CD4-positive, alpha-beta memory T cell (primary cell): ENCODE measurements at places on chromosomes 6 and 20. TPM values are rescaled to one million over a fixed set of nuclear protein-coding genes. Genes with fewer than 3 reads are reported as not detected.

DNA sequence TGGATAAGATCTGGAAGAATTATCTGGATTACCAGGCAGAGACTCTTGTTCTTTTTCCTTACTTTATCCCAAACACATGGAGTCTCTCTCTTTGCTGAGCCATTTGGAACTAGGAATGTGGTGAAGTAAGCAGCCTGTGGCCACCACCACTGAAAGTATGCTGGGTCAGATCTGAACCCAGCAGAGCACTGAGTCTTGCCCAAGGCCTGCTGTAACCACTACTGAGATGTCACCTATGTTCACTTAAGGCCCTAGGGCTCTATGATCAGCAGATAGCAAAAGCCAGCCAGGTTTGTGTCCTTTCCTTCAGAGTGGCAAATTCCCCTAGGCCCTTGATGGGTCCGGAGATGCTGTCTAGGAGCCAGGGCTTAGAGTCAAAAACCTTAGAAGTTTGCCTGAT, 103.3 kb upstream of the PLN start:
- DNase-seq: no peak

Gene CBLN4
- polyA plus RNA-seq: not detected

- DNase-seq: no peak
Observed at GRCh38 chr6:55713436-55713835, 134.4 kb upstream of the HMGCLL1 start.

Gene ULBP3
- 0.48 TPM for polyA plus RNA-seq

DNA sequence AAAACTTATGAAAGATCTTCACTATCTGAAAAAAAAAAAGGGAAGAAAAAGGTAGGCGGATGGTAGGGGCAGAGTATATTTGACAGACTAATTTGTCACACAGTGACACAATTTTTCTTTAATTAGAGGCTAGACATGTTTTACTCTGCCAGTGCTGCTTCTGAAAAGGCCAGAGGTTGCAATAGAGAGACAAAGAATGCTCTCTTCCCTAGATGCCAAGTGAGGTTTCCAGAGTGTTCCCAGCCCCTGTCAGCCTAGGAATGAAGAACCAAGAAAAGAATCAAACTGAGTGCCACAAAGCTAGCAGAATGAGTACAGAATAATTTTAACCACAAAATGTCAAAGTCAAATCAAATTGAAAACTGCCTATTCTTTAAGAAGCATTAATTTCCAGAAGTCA, 13.0 kb downstream of the PNISR start:
- no peak for DNase-seq

Gene SNAP25
- polyA plus RNA-seq: 0.14 TPM

- DNase-seq: no peak
Observed at GRCh38 chr6:146620655-146621054, 21.9 kb downstream of the ADGB start.

DNA sequence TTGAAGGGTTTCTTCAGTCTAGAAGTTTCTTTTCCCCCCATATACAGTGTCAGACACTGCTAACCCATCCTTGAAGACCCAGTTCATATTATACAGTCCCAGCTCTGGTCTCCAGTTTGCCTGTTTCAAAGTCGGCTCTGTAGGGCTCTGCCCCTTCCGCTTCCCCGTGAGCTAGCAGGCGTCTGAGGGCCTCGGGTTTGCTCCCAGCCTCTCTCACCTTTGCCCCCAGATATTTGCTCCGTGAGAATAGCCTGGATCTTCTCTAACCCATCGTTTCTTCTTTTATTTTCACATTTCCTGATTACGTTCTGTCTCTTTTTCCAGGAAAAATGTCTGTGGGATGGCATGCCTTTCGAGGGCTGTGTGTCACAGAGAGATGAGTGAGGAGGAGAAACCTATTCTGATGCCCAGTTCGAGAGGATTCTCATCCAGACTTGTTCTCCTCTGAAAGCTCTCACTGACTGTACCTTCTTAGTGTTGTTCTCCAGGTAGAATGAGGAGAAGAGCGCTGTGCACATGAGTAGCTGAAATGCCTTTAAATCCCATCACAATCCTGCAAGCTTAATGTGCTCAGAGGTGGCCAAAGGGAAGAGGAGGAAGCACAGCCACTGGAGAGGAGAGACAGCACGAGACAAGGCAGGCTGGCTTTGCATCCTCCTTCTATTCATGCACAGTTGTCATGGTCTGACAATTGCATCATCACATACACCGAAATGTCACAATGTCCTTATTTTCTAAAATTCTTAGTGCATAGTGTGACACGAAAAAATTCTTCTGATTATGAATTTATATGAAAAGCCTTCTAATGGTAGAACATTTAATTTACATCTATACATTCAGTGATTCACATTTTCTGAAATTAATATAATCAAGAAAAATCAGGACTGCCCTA, 171.1 kb downstream of the FOXA2 start:
- no peak for DNase-seq

DNA sequence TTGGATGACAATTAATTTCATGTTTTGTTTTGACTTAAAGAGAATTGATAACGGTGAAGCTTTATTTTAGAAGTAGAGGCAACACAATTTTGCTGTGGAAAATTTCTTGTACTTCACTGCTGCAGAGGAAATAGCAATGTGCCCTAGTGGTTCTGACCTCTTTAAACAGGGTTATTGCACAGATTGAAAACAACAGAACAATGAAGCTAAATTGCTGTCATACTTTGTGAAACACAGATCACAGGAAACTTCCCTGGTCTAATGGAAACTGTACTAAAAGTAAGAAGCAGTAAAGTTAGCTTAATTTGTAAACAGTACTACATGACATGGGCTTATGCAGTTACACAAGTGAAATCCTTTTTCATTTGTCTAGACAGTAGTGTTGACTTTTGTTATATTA, 31.3 kb downstream of the OR2A4 start:
- no peak for DNase-seq

GRCh38 chr6:109284675-109285074, 97.6 kb downstream of the CD164 start:
- DNase-seq: no peak

Gene E2F1
- polyA plus RNA-seq: 0.46 TPM

Gene LIME1
- 297 TPM for polyA plus RNA-seq

- no peak for DNase-seq
Observed at GRCh38 chr6:132719736-132720448, 6.0 kb upstream of the VNN1 start.

- DNase-seq: no peak
Observed at GRCh38 chr6:131876545-131876944, 68.7 kb downstream of the ENPP1 start.

- DNase-seq: no peak
Observed at GRCh38 chr6:137349856-137350830, 131.0 kb upstream of the IFNGR1 start.

Gene CST9L
- not detected for polyA plus RNA-seq

Gene RSPO3
- polyA plus RNA-seq: not detected

DNA sequence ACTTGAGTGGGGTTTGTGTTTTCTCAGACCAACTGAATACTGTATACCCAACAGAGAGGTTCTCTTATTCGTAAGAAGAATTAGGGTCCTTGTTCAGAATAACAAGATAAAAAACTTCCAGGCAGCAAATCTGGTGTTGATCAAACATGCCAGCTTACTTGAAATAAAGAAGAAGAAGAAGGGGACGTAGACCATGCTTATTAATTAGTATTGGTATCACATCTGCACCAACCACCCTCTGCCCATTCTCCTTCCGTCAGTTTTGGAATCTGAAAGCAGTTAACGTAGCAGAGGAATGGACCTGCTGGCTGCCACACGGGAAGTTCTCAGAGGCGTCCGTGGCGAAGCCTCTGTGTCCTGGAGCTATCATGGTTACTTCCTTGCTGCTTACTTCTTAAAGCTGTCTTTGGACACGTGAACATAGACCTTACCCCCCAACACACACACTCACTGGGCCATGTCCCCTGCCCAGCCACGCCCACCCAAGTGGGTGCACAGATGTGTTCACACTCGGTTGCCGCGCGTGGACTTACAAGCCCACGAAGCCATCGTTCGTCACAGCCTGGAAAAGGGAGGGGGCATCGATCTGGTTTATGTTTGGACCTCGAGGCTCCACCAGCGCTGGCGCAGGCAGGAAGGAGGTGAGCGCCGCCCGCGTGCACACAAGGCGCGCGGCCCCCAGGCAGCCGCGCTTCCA, 4.1 kb upstream of the DLL1 start:
- no peak for DNase-seq

Gene CDH26
- 0.55 TPM for polyA plus RNA-seq

Gene AKIRIN2
- 49.3 TPM for polyA plus RNA-seq

- DNase-seq: no peak
Observed at GRCh38 chr6:16217156-16217721, 21.1 kb upstream of the GMPR start.

DNA sequence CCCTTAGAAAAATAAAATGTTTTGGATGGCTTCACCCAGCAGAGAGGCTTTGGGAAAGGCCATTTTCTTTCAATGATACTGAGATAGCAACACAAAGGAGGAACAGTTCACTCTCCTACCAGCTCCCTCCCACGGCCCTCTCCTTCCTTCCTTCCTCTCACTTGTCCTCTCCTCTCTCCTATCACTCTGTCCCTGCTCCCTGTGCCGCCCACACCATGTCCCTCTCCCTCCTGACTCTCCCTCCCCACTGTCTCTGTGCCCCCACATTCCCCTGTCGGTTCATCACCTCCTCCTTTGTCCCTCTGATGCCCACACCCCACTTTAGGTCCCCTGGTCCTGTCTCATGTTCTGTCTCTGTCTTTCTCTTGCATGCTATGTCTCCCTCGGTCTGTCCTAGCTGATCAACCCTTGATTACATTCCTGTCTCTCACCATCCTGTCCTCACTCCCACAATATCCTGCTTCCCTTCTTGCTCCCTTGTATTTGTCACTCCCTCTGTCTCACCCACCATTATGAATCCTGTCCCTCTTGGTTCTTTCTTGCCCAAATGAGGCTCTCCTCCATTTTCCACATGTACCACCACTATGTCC, 30.1 kb downstream of the ELMO2 start:
- no peak for DNase-seq

GRCh38 chr6:169169941-169170582, 83.6 kb downstream of the THBS2 start:
- DNase-seq: no peak
